Effector CD4-positive, alpha-beta T cell (primary cell): ENCODE measurements at places on chromosomes 12 and 14.

- DNase-seq, result no peak
These were observed 12.8 kb upstream of the CISTR start for GRCh38 chr12:53764615-53765014.

DNA sequence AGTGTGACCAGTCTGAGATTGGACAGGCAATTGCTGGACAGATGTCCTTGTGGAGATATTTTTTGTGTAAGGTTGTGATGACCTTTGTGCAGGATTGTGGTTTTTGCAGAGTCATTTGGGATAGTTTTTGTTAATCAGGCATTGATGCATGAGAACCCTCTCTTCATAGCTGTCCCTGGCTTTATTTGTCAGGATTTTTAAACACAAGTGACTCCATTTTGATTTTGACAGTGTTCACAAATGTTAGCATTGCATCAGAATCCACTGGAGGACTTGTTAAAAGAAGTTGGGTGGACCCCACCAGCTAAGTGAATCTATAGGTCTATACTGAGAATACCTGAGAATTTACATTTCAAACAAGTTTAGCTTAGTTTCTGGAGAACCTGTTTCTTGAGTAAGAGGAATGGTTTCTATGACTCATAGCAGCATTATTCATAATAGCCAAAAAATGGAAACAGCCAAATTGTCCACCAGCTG lies 11.8 kb downstream of the FNTB start:
- no peak for DNase-seq

GRCh38 chr14:31194095-31194494 lies 13.5 kb downstream of the HECTD1 start:
- no peak for DNase-seq

DNA sequence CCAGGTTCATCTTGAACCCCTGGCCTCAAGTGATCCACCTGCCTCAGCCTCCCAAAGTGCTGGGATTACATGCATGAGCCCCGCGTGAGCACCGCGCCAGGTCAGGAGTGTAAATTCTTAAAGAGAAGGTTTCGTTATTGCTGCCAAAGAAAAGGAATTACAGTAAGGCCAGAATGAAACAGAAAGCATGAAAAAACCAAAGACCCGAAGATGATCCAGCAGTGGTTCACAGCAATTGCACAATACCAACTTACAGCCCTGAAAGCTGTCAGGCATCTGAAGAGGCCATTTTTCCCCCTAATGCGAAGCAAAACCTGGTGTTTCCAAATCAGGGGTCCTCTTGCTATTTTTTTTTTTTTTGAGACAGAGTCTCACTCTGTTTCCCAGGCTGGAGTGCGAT lies 10.3 kb downstream of the RBM23 start:
- DNase-seq, result no peak

DNA sequence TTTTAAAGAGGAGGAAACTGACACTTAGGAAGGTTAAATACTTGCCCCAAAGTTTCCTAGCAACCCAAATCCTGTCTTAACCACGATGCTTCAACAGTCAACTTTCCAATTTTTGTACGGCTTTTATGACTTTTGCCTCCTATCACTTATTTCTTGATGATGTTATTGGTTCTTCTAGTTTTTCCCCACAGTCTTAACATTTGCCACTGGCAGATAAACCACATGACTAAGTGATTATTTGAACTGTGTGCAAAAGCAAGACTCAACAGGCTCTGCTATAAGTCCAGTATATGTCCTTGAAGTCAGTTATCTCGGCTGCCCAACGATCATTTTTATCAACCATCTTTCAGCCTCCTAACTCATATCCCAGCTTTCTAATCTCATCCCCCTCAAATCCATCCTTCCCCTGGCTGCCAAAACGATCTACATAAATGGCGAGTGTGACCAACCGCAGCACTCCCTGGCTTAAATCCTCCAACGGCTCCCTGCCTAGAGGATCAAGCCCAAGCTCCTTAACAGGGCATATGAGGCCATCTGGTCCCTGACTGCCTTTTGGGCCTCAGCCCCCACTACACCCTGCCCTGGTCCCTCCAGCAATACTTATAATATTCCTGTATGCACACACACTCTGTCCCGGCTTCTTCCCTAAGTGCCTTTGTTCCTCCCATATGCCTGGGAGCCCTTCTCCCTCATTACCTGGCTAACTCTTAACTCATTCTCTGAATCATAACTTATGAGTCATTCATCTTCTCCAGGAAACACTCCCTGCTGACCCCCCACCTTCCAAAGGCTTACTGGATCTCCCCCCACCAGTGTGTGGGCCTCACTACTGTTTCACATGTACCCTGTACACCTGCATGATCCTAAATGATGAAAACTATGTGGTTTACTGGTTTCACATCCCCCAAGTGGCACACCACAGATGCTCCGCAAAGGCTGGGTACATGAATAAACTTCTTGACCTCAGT lies 8.8 kb downstream of the VPS37B start:
- no peak for DNase-seq
